ENCODE measurements at places on chromosomes 12 and 14. TPM values are rescaled to one million over a fixed set of nuclear protein-coding genes. Genes with fewer than 3 reads are reported as not detected.

GRCh38 chr12:101828463-101829196 is 2.1 kb downstream of the GNPTAB start:
- no peak for DNase-seq

DNA sequence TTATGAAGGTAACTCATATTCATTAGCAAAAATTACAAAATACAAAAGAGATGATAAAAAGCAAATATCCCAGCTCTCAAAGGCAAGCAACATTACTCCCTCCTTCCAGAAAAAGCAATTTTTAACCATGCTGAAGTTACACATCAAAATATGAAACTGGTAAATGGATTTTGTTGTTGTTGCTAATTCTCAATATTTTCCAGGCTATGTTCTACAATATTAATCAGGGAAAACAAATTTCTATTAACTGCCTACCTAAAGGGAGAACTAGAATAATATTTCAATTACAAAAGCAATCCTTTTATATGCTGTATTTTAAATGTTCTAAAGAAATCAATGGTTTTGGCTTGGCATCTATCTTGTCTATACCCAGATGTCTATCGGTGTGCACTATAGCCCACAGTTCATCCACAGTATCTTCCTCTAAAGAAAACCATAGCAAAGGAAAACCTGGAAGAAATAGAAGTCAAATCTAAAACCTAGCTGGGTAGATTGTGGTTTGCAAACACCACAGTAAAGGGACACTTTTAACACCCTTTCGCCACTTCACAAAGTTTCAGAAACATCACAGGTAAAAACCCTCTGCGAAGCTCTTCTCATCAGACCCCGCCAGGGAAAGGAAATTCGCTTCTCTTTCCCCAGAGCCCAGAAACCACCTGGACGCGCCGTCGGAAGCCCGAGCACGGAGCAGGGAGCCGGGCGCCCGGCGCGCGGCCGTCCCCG is 32.0 kb downstream of the TC2N start:
- no peak for DNase-seq

GRCh38 chr12:31923063-31923412 is 36.2 kb upstream of the RESF1 start:
- no peak for DNase-seq

- no peak for DNase-seq
Measured at GRCh38 chr12:761256-761655, 8.9 kb downstream of the WNK1 start.

DNA sequence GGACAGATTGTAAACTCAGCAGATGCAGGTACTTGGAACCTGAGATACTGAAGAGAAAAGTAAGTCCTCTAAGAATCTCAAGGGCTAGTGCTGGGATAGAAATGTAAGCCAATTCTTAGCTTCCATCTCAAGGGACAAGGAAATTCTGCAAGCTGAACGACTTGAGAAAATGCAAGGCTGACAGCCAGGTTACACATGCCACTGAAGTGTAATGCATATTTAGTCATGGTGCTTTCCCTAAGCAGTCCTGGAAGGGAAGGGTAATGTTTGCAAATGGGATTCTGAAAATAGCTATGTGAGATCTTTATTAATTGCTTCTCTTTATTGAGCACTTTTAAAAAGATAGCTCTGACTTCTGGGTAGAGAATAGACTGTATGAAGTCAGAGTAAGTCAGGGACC is 402.7 kb upstream of the SEL1L start:
- DNase-seq: no peak

DNA sequence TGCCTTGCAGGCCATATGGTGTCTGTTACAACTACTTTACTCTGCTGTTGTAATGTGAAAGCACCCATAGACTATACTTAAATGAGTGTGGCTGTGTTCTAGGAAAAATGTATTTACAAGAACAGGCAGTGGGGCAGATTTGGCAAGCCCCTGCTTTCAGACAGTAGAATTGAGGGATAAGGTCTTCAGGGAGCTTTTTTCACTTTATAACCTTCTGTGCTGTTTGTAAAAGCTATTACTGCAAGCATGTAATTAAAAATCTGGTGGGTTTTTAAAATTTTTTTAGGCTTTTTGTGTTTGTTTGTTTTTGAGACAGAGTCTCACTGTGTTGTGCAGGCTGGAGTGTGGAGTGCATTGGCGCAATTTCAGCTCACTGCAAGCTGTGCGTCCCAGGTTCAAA is 73.9 kb downstream of the VEZT start:
- no peak for DNase-seq

DNA sequence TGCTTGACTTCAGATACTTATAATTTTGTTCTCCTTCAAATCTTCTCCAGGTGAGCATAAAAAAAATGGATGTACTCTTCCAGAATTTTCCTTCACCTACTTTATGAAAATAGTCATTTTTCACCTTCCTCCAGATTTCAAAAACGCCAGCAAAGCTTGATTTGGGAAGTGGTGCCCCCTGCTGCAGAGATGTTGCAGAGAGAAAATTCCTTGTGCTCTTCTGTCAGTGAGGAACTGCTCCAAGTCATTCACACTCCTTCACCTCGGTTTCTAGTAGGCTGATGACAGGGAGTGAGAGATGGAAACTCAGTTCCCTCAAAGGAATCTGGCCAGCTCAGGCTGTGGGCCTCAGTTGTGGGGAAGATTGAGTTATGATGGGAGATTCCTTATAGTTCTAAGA is 24.2 kb upstream of the RNASE3 start:
- no peak for DNase-seq

DNA sequence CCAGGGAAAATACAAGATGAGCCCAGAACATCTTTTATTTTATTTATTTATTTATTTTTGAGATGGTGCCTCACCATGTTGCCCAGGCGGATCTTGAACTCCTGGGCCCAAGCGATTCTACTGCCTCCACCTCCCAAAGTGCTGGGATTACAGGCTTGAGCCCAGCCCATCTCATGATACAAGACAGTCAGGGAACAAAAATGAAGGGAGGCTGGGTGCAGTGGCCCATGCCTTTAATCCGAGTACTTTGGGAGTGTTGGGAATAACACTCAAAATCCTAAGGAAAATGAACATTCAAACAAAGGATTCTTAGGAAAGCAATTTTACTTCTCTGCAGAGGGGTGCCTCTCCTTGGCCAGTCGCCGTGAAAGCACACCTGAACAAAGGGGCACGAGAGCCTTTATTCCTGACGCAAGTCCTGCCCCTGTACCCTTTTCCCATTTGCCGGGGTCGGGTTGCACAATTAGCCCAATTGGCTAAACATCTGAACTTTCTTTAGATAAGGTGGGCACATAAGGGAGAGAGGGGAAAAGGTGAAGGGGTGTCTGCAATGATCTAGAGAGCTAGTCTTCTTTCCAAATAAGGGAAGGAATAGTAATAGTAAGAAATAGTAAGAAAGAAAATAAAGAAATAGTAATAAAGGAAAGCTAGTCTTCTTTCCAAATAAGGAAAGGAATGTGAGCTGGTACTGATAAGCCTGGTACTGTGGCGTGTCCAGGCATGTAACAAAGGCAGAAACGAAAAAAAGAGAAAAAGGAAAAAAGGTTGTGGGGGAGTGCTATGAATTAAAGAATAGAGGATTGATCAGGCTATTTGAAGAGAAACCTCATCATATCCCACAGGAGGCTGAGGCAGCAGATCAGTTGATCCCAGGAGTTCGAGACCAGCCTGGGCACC is 13.4 kb downstream of the NCAPD2 start:
- no peak for DNase-seq

MIP gene
- not detected for total RNA-seq

KRT75 gene
- not detected for total RNA-seq

PTGER2 gene
- 3.3 TPM for total RNA-seq

Measured in thoracic aorta (tissue), 2 donors.